Stimulated activated CD4-positive, alpha-beta T cell treated with anti-CD3 and anti-CD28 coated beads, Interleukin-1b, Interleukin-23, amount 100 ng/mL, for 1 hour (primary cell): ENCODE measurements at places on chromosomes 2 and 18.

DNA sequence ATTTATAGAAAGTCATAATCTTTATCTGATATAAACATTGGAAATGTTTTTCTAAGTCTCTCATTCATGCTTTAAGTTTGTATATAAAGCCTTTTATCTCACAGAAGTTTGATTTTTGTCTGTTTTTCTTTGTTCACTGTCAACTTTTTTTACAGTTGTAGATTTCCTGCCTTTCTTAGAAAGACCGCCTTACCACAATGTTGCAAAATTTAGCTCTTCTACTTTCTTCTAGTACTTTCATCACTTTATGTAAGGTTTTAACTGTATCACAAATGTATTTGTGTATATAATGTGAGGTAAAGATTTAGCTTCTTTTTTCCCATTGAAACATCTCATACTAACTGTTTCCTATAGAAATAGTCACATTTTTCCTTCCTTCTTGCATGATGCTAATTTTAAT is 136.1 kb downstream of the DNAH6 start:
- no peak for DNase-seq

DNA sequence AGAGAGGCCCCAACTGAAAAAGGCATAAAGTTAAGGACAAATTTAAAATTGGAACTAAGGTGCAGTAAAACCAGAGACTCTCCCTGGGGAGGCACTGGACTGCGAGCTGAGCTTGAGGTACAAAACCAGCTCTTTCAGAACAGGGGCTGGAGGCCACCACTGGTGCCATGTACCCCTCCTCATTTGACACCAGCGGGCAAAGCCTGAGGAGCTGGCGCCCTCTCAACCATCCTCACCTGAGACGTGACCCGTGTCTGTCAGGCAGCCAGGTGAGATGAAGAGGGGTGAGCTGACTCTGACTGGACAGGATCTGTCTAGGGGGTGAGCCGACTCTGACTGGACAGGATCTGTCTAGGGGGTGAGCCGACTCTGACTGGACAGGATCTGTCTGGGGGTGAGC is 68.5 kb downstream of the TMEM18 start:
- no peak for DNase-seq

GRCh38 chr2:106339609-106340008 is 128.6 kb downstream of the RGPD3 start:
- no peak for DNase-seq

DNA sequence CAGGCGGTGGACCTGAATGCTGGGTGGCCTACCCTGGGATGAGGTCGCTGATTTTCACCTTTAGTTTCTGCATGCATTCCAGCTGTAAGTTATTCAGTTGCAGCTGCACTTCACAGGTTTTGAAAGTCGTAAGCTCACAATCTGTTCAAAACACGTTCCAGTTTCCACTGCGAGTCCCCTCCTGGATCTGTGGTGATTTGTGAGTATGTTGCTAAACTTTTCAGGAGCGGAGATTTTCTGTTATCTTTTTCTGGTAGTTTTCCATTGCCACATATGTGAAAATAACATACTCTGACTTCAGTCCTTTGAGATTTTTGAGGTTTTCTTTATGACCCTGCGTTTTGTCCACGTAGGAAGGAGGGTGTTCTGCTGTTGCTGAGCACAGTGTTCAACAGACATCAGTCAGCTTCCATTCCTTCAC is 102.1 kb downstream of the SNTG2 start:
- no peak for DNase-seq

- no peak for DNase-seq
Observed at GRCh38 chr2:23456396-23456795, 71.4 kb downstream of the KLHL29 start.

GRCh38 chr2:39141334-39142271 is 20.8 kb upstream of the SOS1 start:
- DNase-seq = no peak

- no peak for DNase-seq
Observed at GRCh38 chr2:37638973-37639372, 32.5 kb downstream of the CDC42EP3 start.

DNA sequence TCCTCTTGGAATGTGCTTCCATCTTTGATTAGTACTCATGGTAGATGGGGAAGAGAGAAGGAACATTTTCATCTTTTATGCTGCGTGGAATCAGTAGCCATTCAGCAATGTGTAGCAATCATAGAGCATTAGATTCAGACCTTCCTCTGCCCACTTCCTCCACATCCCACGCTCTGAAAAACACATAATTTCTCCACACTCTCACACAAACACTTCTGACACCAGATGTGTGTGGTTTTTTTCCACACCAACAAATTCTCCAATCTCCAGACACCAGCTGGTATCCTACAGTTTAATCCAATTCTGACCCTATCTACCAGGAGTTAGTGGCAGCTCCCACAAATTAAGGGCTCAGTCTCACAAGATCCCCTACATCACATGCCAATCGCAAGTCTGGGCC is 103.3 kb downstream of the AOX1 start:
- no peak for DNase-seq

- DNase-seq = no peak
Observed at GRCh38 chr2:164770421-164770916, 71.2 kb downstream of the COBLL1 start.

DNA sequence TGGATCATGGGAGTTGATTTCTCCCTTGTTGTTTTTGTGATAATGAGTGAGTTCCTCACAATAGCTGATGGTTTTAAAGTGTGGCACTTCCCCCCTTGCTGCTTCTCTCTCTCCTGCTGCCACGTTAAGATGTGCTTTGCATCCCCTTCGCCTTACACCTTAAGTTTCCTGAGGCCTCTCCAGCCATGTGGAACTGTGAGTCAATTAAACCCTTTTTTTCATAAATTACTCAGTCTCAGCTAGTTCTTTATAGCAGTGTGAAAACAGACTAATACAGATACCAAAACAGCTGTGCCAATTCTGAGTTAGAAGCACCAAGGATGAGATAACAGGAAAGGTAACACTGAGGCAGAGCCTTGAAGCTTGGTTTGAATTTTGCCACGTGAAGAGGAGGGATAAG is 44.7 kb downstream of the ITSN2 start:
- no peak for DNase-seq

GRCh38 chr2:176324862-176325261 is 55.6 kb downstream of the MTX2 start:
- no peak for DNase-seq

DNA sequence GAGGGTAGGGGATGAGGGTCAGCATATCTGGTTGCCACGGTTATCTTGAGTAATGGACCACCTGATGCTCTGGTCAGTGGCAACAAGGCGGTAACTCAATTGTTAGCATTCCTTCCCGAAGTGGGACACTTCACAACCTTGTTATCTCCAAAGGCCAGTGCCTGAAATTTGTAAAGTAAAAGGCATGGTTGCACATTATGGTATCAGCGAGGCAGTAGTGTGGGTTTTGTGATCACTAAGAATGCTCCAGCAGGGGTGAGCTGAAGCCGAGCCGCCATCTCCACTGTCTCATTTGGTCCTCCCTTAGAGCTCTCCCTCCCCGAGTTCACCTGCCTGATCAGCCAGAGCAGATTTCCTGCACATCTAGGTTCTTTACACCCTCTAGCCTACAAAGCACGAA is 50.5 kb upstream of the LGALSL start:
- DNase-seq = no peak

- DNase-seq = no peak
Observed at GRCh38 chr2:5617796-5618195, 74.4 kb upstream of the SOX11 start.

DNA sequence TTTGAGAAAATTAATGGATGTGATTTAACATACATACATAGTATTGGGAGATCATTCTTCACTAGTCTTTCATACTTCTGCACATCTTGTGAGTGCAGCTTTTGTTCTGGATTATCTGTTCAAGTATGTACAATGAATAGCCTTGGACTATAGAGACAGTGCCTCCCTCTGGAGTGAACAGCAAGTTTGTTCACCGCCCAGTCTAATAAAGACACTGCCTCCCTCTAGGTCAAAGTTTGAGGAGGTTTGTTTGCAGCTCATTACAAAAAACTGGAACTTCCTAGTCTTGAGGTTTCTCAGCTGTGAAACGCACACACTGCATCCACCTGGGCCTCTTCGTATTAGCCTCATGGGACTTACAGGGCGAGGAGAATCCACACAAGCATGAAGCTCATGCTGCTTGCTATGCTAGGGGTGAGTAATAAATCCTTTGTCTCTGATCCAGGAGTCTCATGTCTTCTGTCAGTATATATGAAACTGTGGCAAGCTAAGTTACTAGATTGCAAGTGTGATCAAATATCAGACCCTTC is 26.0 kb upstream of the LAPTM4A start:
- no peak for DNase-seq
